Activated T-cell treated with anti-CD3 and anti-CD28 coated beads for 4 hours (primary cell): ENCODE measurements at places on chromosomes 5 and 9.

DNA sequence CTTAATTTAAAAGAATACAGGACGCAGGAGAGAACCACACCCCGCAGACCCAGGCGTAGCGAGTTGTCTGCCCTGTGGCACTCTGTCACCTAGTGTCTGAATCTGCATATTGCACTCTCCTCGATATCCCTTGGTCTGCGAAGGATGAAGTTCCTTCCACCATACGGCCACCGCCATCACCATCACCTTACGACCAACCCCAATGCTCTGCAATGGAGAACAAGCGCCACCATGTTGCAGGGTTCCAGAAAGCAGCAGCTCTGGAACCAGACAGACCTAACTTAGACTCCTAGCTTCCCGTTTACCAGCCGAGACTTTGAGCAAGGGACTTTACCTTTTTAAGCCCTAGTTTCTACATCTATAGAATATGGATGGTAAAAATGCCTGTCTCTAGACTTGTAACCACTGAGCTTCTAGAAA, 77.4 kb upstream of the DMRT1 start:
- DNase-seq, result no peak

GRCh38 chr5:8410618-8411017, 541.7 kb downstream of the MTRR start:
- no peak for DNase-seq

DNA sequence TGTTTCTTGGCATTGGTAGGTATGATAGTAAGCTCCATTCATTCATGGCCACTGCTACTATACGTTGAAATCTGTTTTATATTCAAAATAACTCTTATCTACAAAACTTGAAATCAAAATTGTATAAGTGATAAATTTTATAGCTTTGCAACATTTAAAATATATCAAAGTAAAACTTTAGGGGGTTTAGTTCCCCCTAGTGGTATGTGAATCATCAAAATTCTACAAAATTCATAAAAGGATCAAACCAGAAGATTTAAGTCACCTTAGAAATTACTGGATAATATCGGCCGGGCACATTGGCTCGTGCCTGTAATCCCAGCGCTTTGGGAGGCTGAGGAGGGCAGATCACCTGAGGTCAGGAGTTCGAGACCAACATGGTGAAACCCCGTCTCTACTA, 243.0 kb upstream of the CDH18 start:
- DNase-seq, result no peak

- DNase-seq, result no peak
These were observed 100.4 kb upstream of the PAM start for GRCh38 chr5:102654559-102655349.

GRCh38 chr9:81391457-81391825, 297.9 kb downstream of the TLE1 start:
- DNase-seq, result no peak

GRCh38 chr9:117919538-117919937, 215.3 kb downstream of the TLR4 start:
- no peak for DNase-seq

GRCh38 chr9:6681957-6682501, 36.5 kb upstream of the GLDC start:
- DNase-seq, result no peak

DNA sequence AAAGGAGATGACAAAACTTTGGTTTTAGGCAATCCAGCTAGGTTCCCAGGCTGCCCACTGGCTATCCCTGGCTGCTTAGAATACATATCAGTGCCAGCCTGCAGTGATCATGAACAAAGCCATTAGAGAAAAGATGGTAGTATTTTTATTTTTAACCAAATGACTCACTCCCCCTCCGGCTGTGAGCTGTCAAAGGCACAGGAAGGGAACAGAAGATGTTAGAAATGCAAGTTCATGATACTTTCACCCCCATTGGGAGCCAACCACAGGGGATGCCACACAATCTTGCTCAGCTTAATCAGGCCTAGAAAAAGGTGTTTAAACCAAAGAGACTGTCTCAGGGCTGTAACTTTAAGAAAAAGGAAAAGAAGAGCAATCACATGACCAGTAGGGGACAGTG, 70.3 kb upstream of the ASTN2 start:
- no peak for DNase-seq

GRCh38 chr9:114212826-114213225, 57.5 kb downstream of the COL27A1 start:
- no peak for DNase-seq

DNA sequence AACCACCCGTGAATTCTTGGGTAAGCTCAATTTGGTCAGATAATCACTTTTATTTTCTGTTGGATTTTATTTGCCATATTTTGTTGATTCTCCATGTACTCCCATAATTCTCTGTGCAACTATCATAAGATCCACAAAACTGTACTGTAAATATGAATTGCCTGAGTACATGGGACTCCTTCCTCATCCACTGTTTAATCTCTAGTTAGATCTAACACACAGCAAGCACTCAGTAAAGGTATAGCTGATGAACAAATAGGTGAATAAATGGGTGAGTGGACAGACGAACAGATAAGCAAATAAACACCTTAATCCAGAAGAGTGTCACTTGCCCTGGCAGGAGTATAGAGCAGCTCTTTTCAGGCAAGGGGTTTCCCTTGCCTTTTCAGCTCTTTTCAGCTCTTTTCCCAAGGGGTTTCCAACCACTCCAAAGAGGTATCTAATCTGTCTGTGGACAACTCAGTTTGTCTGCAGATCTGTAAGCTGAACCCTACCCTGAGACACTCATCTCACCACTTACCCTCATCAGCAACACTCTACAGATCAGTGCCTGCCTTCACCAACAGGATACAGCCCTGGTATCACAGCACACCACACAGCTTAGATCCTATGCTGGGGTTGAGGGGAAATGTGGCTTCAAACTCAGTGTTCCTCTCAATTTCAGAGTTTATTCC, 51.2 kb downstream of the SIL1 start:
- DNase-seq, result no peak

DNA sequence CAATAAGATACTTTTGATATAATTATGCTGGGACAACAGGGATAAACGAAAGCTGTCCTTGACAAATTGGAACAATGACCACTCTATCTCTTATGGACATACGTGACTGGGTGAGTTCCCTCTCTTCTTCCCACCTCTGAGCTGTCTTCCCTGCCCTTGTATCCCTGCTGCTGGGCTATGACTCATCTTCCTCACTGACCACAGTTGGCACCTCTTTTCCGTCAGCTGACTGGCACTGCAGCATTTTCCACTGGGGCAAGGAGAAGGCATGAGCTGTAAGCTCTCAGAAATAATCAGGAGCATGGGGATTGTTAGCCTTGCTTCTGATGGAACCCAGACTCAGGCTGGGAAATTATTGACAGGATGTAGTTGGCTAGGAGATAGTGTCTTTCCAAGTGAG, 48.7 kb downstream of the PCSK1 start:
- DNase-seq, result no peak

GRCh38 chr9:13269589-13270452, 9.7 kb downstream of the MPDZ start:
- DNase-seq, result no peak

GRCh38 chr5:39604491-39604890, 179.7 kb upstream of the DAB2 start:
- no peak for DNase-seq

DNA sequence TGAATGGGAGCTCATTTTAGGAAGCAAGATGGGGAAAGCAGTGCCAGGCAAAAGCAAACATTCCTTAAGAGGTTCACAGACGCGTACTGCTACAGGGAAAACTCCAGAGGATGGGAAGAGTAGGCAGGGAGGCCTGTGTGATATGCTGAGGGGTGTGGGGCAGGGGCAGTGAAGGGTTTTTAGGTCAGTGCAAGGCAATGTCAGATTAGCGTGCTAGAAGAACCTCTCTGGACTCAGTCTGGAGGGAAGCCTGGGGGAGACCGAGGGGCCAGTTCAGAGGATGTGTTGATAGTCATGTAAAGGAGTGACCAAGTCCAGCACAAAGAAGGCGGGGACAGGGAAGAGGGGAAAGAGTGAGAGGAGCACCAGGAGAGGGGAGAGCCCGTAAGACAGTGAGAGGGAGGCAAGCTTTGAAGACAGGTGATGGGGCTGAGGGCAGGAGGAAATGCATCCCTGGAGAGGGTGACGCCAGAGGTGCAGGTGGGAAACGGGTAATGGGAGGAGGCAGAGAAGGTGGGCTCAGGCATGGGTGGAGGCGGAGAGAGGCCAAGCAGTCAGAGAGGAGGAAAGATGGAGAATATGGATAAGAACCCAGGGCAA, 134.5 kb downstream of the MTX3 start:
- DNase-seq, result no peak

GRCh38 chr5:156560002-156560401, 233.0 kb downstream of the SGCD start:
- no peak for DNase-seq

DNA sequence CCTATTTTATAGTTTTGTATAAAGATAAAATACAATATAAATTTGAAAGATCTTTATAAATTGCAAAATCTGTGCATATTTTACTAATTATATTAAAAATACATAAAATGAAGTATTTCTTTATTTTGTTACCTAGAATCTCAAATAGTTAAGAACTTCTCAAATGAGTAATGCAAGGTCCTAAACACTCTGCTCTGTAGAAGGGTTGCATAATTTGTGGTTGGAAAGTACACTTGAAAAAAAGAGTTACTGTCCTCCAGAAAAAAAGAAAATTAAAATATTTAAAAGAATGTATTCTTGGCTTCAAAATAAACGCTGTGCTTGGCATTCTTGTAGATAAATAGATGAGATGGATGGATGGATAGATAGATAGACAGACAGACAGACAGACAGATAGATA, 428.8 kb upstream of the CDH6 start:
- DNase-seq, result no peak

GRCh38 chr5:151662805-151663204, 23.9 kb downstream of the SPARC start:
- no peak for DNase-seq

GRCh38 chr5:6551955-6552313, 80.9 kb downstream of the NSUN2 start:
- DNase-seq, result no peak
